ENCODE measurements at places on chromosomes 11 and 22. TPM values are rescaled to one million over a fixed set of nuclear protein-coding genes. Genes with fewer than 3 reads are reported as not detected.
A peak's percentile ranks its signal among the peaks of the same experiment; 100 is the strongest.

- H3K27me3 ChIP-seq, result no peaks in the 10 kb centered on the region
- DNase-seq, result no peak
- no peaks in the 10 kb centered on the region for H3K36me3 ChIP-seq
- no peak overlapping the region for H3K4me3 ChIP-seq
Measured at GRCh38 chr11:34331329-34331728, 26.5 kb downstream of the ABTB2 start.

The RAB38 gene
- total RNA-seq, result 5.2 TPM

The SERPING1 gene
- 479 TPM for total RNA-seq

The NFAM1 gene
- 0.66 TPM for total RNA-seq

- H3K36me3 ChIP-seq, result no peaks in the 10 kb centered on the region
- H3K4me3 ChIP-seq, result no peak overlapping the region
- H3K4me1 ChIP-seq, result no peaks in the 10 kb centered on the region
- H3K27me3 ChIP-seq, result no peaks in the 10 kb centered on the region
- H3K27ac ChIP-seq, result no peak overlapping the region
Measured at GRCh38 chr11:86978756-86979608, 23.8 kb upstream of the FZD4 start.

GRCh38 chr22:20463324-20464095 lies 25.9 kb upstream of the SCARF2 start:
- peak overlapping the region; percentile 55 for H3K27ac ChIP-seq
- H3K4me1 ChIP-seq, result no peaks in the 10 kb centered on the region
- DNase-seq, result no peak

The CRYBB3 gene
- total RNA-seq, result 0.66 TPM

DNA sequence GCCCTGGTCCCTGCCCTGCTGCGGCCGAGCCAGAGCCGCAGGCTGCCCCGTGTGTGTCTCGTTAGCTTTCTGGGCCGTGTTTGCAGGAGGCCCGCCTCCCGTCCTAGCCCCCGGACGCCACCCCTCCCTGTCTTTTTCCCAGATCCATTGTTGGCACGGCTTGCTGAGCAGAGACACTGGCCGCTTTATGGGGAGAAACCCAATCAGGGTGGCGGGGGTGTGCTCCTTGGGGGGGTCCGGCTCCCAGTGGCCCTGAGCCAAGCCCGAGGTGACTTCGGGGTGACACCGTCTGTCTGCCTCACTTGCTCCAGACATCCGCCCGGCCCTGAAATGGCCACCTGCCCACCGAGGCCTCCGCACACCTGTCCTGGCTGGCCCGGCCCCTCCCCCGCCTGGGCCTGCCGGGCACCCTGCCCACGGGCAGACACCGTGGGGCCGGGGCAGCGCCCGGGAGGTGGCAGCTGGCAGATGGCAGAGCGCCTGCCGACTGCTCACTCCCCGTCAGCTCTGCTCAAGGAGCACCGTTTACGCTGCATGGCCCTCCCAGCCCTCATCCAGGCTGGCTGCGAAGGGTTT lies 43.1 kb upstream of the PPARA start:
- no peaks in the 10 kb centered on the region for H3K27me3 ChIP-seq
- H3K4me3 ChIP-seq, result no peak overlapping the region
- peaks cover 76% of the 10 kb centered on the region for H3K4me1 ChIP-seq
- peak overlapping the region; percentile 100 for H3K27ac ChIP-seq

The MORC2 gene
- total RNA-seq, result 22.9 TPM

DNA sequence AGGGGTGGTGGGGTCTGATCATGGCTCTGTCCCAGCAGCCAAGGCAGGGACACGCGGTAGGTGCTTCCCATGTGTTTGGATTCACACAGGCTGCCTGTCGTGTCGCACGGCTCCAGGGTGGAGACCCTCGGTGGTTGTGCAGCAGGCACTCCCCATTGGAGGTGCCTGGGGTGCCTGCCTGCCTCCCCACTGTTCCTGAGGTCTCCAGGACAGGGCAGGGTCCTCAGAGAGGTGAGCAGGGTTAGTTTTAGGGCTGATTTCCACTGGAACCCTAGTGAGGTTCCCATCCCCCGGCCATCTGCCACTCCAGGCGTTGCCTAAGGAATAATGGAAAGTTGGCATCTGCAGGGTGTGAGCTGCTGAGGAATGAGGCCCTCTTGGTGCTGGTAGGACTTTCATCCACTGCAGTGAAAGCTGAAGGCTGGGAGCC lies 32.3 kb downstream of the OSBPL5 start:
- no peak for DNase-seq
- H3K27ac ChIP-seq, result no peak overlapping the region
- H3K4me3 ChIP-seq, result no peak overlapping the region
- peaks cover 5% of the 10 kb centered on the region for H3K4me1 ChIP-seq
- no peaks in the 10 kb centered on the region for H3K27me3 ChIP-seq

GRCh38 chr11:72352859-72353551 lies 81.3 kb downstream of the CLPB start:
- no peak overlapping the region for H3K27ac ChIP-seq
- no peaks in the 10 kb centered on the region for H3K36me3 ChIP-seq
- DNase-seq, result no peak
- H3K4me3 ChIP-seq, result no peak overlapping the region

- H3K4me1 ChIP-seq, result no peaks in the 10 kb centered on the region
- peak overlapping the region; percentile 69 for H3K27ac ChIP-seq
- no peak overlapping the region for H3K4me3 ChIP-seq
- no peak for DNase-seq
- no peaks in the 10 kb centered on the region for H3K36me3 ChIP-seq
- H3K27me3 ChIP-seq, result no peaks in the 10 kb centered on the region
Measured at GRCh38 chr11:111633248-111633647, 31.0 kb downstream of the SIK2 start.

DNA sequence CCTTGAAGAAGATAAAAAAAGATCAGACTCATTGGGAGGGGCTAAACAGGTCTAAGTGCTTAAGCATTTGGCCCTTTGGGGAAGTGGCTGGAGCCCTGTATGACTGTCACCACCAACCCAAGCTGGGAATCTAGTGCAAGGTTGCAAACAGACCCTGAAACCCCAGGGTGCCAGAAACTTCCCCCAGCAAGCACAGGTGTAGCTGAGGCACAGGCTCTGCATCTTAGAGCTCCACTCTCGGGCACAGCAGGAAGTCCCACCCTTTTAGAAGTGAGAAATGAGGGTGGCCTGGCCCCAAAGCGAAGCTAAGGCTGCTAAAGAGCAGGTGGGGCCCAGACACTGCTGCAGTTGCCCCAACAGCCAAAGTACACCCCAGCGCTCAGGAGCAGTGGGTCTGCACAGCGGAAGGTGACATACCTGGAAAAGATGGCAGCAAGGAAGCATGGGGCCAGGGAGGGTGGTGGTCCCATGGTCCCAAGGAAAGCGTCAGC lies 5.8 kb upstream of the KDM2A start:
- no peak overlapping the region for H3K27ac ChIP-seq
- H3K4me3 ChIP-seq, result no peak overlapping the region
- no peaks in the 10 kb centered on the region for H3K27me3 ChIP-seq
- DNase-seq, result peak; percentile 27
- H3K4me1 ChIP-seq, result peaks cover 6% of the 10 kb centered on the region

GRCh38 chr11:125593114-125593820 lies 615 bp downstream of the STT3A start:
- H3K36me3 ChIP-seq, result no peaks in the 10 kb centered on the region
- DNase-seq, result no peak
- no peaks in the 10 kb centered on the region for H3K4me1 ChIP-seq
- H3K27me3 ChIP-seq, result no peaks in the 10 kb centered on the region
- H3K27ac ChIP-seq, result peak overlapping the region; percentile 98

The FXYD2 gene
- 1.3 TPM for total RNA-seq

The OR2D2 gene
- total RNA-seq, result 0.66 TPM

The IGSF9B gene
- total RNA-seq, result 0.64 TPM

- no peak for DNase-seq
- peak overlapping the region; percentile 33 for H3K27ac ChIP-seq
- no peak overlapping the region for H3K4me3 ChIP-seq
- no peaks in the 10 kb centered on the region for H3K36me3 ChIP-seq
- no peaks in the 10 kb centered on the region for H3K27me3 ChIP-seq
- no peaks in the 10 kb centered on the region for H3K4me1 ChIP-seq
Measured at GRCh38 chr11:95241681-95242081, 10.7 kb upstream of the SESN3 start.

GRCh38 chr22:37032134-37032534 lies 12.6 kb downstream of the MPST start:
- no peaks in the 10 kb centered on the region for H3K36me3 ChIP-seq
- DNase-seq, result no peak
- H3K27me3 ChIP-seq, result no peaks in the 10 kb centered on the region
- H3K4me3 ChIP-seq, result no peak overlapping the region
- H3K4me1 ChIP-seq, result peaks cover 8% of the 10 kb centered on the region

GRCh38 chr22:24937114-24937513 lies 9.4 kb downstream of the LHFPL7 start:
- H3K4me1 ChIP-seq, result no peaks in the 10 kb centered on the region
- no peaks in the 10 kb centered on the region for H3K36me3 ChIP-seq

The MYBPC3 gene
- not detected for total RNA-seq

- no peak overlapping the region for H3K4me3 ChIP-seq
- no peaks in the 10 kb centered on the region for H3K36me3 ChIP-seq
- no peaks in the 10 kb centered on the region for H3K4me1 ChIP-seq
- H3K27me3 ChIP-seq, result no peaks in the 10 kb centered on the region
Measured at GRCh38 chr22:19088866-19089595, 33.2 kb downstream of the DGCR2 start.

The NELL1 gene
- total RNA-seq, result not detected

GRCh38 chr11:23723861-23724260 lies 773.0 kb upstream of the LUZP2 start:
- H3K4me1 ChIP-seq, result no peaks in the 10 kb centered on the region
- no peak overlapping the region for H3K27ac ChIP-seq
- H3K4me3 ChIP-seq, result no peak overlapping the region
- H3K36me3 ChIP-seq, result no peaks in the 10 kb centered on the region
- no peaks in the 10 kb centered on the region for H3K27me3 ChIP-seq

The BDNF gene
- total RNA-seq, result not detected

The KCNE3 gene
- total RNA-seq, result 4.7 TPM

DNA sequence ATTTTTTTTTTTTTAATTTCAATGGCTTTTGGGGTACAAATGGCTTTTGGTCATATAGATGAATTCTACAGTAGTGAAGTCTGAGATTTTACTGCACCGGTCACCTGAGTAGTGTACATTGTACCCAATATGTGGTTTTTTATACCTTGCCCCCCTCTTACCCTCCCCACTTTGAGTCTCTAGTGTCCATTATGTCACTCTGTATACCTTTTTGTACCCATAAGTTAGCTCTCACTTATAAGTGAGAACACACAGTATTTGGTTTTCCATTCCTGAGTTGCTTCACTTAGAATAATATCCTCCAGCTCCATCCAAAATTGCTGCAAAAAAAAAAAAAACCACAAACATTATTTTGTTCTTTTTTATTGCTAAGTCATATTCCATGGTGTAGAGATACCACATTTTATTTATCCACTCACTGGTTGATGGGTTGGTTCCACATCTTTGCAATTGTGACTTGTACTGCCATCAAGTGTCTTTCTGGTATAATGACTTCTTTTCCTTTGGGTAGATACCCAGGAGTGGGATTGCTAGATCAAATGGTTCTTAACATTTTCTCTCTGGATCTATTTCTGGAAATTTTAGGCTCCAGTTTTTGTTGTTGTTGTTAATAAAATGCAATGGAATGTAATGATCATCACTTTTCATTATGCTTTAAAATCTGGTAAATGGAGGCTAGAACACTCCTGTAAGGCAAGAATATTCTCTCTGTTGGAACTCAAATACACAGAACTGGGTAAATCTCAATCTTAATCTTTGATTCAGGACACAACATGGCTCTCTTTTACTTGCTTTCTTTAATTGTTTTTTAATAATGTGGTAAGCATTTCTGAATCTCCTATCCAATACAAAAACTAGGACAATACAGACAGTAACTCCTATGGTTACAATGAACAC lies 10.3 kb downstream of the NEAT1 start:
- H3K27me3 ChIP-seq, result no peaks in the 10 kb centered on the region
- H3K36me3 ChIP-seq, result no peaks in the 10 kb centered on the region
- H3K27ac ChIP-seq, result peak overlapping the region; percentile 31
- peaks cover 4% of the 10 kb centered on the region for H3K4me1 ChIP-seq

The H19 gene
- 209 TPM for total RNA-seq

GRCh38 chr11:33379947-33380346 lies 122.8 kb downstream of the HIPK3 start:
- H3K4me3 ChIP-seq, result no peak overlapping the region
- no peaks in the 10 kb centered on the region for H3K36me3 ChIP-seq
- no peak for DNase-seq
- peaks cover 5% of the 10 kb centered on the region for H3K27me3 ChIP-seq
- H3K27ac ChIP-seq, result no peak overlapping the region
- no peaks in the 10 kb centered on the region for H3K4me1 ChIP-seq

DNA sequence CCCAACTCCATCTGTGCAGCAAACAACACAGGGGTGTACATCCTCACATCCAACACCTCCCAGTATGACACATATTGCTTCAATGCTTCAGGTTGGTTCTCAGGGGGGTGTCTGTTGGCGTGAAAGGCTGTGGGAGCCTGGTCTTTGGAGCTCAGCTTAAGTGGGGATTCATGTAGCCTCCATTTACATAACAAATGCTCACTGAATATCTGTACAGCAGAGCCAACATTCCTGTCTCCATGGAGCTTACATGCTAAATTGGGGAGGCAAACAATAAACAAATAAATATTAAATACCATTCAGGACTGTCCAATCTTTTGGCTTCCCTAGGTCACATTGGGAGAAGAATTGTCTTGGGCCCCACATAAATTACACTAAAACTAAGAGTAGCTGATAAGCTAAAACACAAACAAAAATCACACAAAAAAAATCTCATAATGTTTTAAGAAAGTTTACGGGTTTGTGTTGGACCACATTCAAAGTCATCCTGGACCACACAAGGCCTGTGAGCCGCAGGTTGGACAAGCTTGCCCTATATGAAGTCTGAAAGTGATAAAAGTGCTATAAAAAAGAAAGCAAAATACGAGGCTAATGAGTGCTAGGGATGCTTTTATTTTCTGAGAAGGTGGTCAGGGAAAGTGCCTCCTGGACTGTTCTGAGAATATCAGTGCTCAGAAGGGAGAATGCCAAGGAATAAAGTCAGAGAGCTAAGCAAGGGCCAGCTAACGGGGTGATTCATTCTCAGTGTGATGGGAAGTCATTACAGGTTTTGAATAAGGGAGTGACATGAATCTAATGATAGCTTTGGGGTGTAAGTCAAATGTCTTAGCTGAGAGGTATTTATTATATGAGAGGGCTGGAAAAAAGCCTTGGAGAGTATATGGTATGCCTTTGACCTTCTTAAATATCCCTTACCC lies 41.6 kb downstream of the CD44 start:
- H3K27me3 ChIP-seq, result no peaks in the 10 kb centered on the region
- no peak overlapping the region for H3K4me3 ChIP-seq
- H3K36me3 ChIP-seq, result no peaks in the 10 kb centered on the region
- no peak for DNase-seq

DNA sequence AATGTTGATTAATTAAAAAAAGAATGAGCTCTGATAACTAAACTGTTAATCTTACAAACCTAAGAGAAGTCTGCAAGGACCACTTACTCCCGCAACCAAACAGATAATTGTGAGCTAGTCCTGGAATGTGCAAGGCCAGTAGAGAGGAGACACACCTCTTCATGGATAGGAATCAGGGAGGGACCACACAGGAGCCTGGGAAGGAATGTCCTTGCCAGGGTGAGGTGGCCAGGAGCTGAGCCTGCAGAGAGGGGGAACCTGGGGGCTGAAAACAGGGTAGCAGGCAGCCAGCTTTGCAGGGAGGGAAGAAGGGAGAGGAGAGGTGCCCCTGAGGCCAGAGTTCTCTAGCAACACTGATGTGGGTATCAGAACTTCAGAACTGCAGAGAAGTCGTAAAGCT lies 9.4 kb upstream of the NLRP10 start:
- H3K4me1 ChIP-seq, result no peaks in the 10 kb centered on the region
- no peak overlapping the region for H3K4me3 ChIP-seq
- no peak overlapping the region for H3K27ac ChIP-seq
